Stimulated activated CD8-positive, alpha-beta memory T cell treated with anti-CD3 and anti-CD28 coated beads, Interleukin-15, amount 100 ng/mL, for 1 hour (primary cell): ENCODE measurements at places on chromosomes 1 and 21.

- DNase-seq, result no peak
These were observed 133.4 kb downstream of the DMRTB1 start for GRCh38 chr1:53592521-53592982.

DNA sequence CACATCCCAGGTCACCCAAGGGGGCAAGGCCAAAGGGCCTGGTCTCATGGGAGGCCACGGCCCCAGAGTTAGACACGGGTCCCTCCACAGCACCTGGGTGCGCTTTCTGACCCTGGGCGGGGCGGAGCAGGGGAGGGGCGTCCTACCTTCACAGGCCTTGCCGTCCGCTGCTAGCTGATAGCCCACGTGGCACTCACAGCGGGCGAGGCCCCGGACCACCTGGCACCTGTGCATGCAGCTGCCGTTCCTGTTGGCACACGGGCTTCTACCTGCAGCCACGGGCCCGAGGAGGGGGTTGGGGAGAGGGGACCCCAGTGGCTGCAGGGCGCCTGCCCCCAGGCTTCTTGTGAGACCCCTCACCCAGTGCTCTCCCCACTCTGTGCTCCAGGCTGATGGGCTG is 59.9 kb downstream of the ARHGEF16 start:
- DNase-seq, result no peak

- no peak for DNase-seq
These were observed 4.2 kb upstream of the RSPH1 start for GRCh38 chr21:42500225-42500624.

DNA sequence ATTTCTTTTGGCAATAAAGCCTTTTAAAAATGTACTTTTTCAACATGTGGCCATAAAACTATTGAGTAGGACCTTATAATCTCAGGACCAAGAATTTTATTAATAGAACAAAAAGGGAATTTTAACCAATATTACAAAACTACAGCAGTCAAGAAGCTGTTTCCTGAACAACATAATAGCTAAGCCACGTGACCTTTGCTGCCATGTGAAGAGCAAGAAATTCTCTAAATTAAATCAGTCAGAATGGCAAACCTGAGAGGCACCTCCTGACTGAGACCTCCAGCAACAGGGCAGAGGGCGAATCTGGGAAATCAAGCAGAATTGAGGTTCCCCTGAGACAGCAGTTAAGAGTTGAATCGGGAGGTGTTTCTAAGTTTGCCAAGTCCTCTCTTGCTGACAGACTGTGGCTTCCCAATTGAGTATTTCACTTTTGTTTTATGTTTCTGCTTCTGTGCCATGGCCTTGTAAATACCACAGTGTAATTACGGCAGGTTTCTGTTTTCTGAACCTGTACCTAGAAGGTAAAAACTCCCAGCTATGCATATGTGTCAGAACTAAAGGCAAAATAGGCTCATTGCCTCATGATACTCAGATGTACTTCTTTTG is 358.4 kb downstream of the NTNG1 start:
- no peak for DNase-seq

- no peak for DNase-seq
These were observed 14.2 kb downstream of the WDR4 start for GRCh38 chr21:42864815-42865775.

DNA sequence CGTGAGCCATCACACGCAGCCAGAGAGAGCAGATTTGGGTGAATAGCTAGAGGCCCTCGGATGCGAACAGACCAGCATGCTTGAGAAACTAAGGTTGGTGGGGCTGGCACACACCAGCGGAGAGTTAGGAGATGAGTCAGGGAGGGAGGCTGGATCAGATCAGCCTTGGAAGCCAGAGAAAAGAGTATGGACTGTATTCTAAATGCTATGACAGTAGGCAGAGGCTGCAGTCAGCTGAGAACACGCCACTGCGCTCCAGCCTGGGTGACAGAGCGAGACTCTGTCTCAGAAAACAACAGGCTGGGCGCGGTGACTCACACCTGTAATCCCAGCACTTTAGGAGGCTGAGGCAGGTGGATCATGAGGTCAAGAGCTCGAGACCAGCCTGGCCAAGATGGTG is 4.0 kb upstream of the PLEKHM2 start:
- no peak for DNase-seq

DNA sequence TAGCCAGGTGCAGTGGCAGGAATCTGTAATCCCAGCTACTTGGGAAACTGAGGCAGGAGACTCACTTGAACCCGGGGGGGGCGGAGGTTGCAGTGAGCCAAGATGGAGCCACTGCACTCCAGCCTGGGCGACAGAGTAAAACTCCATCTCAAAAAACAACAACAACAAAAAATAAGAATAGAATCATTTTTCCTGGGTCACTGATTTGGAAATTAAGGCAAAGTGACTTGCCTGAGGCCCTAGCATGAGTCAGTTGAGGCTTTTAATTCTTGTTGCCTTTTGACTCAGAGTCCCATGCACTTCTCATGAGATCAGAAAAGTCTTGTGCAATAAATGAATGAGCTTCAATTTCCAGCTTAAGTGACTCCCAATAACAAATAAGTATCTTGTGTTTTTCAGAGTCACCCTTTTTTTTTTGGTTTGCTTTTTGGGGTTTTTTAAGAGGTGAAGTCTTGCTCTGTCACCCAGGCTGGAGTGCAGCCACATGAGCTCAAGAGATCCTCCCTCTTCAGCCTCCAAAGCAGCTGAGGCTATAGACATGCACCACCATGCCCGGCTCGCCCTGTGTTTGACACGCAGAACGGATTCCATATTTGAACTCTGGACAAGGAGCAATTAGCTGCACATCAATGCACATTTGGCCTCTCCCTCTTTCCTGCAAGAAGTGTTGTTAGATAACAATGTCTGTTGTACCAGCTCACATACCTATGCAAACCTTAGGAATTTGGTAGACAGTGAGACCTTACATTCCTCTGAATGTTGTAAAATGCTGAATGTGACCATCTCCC is 3.4 kb upstream of the PLEKHM2 start:
- DNase-seq, result no peak

- no peak for DNase-seq
These were observed 4.4 kb upstream of the ATXN7L2 start for GRCh38 chr1:109479311-109479710.

- no peak for DNase-seq
These were observed 22.5 kb upstream of the GBP5 start for GRCh38 chr1:89295187-89295586.

DNA sequence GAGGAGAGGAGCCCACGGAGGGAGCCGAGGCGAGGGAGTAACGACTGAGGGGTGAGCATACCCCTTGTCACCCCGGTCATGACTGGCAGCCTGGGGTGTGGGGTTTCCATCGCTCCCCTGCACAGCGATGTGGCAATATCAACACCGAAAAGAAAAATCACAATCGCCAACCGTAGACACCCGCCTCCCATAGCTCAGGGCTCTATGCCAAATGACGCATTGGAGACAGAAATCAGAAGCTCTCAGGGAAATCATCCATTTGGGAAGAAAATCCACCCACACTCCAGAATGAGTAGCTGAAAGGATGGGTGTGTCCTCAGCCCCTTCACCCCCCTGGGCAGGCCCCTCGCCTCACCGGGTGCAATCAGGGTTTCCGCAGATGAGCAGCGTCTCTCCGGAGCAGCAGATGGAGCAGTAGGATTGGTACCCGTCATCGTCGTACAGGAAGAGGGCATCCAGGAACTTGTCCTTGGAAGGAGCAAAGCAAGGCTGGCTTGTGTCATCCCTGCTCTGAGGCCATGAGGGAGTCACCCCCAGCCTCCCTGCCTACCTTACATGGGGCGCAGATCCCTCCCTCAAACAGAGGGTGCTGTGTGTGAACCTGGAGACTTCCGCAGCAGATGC is 2.5 kb downstream of the DNMT3L start:
- no peak for DNase-seq

DNA sequence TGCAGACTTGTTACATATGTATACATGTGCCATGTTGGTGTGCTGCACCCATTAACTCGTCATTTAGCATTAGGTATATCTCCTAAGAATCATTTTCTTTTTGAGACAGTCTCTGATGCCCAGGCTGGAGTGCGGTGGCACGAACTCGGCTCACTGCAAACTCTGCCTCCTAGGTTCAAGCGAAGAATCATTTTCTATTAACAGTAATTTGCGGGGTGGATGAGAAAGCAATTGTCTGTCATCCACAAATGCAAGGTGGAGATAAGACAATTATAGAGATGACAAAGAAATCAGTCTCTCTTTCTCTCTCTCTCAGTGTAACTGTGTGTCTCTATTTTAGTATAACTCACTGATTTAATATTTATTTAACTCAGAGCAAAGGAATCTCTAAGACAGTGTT is 131.0 kb upstream of the KIAA1614 start:
- no peak for DNase-seq

- DNase-seq, result no peak
These were observed 59.0 kb upstream of the EDEM3 start for GRCh38 chr1:184813528-184814089.

DNA sequence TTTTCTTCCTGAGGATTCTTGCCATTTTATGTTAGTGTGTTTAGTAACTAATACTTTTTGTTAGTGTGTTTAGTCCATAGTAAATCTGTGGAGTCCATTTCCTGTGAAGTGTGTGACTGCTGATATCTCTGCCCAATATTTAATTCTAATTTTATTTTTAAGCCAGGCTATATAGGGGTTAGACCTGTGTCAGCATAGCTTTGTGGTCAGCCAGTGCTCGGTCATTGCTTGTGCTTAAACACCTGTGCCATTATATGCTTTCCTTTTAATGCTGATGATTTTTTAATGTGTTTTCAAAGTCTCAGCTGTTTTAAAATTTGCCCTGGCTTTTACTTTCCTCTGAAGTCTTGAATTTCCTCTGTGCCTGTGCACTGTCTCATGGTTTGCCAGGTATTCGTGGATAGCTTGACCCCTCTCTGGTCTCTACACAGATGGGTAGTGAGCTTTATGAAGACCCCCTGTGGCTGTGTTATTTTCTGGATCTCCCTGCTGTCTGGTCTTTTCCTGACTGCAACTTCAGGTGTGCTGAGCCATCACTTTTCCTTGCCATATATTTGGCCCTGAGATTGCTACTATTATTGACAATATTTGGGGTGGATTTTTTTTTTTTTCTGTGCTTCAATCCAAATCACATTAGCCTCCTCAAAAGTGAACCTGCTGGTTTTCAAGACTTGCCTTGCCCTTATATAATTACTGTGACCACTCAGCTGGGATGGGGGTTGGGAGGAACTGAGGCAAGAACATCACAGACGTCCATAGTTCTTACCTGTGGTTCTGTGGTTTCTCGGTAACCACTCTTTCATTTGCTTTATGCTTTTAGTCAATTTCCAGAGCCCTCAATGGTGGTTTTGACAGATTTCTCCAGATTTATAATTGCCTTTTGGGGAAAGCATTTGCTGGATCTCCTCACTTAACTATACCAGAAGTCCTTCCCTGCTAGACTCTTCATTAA is 59.6 kb downstream of the RPS6KC1 start:
- DNase-seq, result no peak

- no peak for DNase-seq
These were observed 85.9 kb downstream of the UROD start for GRCh38 chr1:45097944-45098343.

GRCh38 chr1:36157115-36157903 is 1.3 kb downstream of the MAP7D1 start:
- no peak for DNase-seq

DNA sequence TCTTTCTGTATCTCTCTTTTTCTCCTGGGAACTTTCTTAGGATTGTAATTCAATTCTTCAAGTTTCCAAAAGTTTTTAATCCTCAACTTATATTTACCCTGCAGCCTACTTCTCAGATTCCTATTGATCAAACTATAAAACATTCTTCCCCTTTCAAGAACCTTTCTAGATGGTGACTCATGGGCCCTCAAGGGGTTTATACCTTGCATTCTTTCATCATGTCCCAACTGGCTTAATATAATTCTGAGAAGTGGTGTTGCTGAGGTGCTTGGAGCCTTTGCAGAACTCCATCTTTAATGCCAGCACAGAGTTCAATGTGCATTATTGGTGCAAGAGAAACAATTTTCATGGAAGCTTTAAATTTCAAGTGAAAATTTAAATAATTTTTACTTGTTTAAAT is 273.4 kb downstream of the VAV3 start:
- DNase-seq, result no peak

DNA sequence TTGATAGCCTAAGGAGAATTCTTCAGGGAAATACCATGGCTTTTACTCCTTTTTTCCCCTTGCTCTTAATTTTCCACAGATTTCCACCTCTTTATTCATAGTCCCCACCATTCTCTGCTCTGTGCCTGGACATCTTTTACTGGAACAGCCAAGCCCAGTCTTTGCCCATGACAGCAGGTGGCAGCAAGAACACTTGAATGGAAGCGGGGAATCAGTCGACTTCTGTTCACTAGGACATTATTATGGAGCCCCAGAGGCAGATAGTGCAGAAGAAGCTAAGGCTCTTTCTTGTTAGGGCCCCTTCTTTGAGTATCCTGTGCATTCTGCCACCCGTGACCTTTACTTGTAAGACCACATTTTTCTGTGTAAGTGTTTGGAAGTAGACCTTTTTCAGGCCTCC is 6.3 kb downstream of the OR14I1 start:
- no peak for DNase-seq

- no peak for DNase-seq
These were observed 160.8 kb downstream of the VAV3 start for GRCh38 chr1:107804134-107804533.

GRCh38 chr1:237186675-237187074 is 144.7 kb downstream of the RYR2 start:
- no peak for DNase-seq

DNA sequence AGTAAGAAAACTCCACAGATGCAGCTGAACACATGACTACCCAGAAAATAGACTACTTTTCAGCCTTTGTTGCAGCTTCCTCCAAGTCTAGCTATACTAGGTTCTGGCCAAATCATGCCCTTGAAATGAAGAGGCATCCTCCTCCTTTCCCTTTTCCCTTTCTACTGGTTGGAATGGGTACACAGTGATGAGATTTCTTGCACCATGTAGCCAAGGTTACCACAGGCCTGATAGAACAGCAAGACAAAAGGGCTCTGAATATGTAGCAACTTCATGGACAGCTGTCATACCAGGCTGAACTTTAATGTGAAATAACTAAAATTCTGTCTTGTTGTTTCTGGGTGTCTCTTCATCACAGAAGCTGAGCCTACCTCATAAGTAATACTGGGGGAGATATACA is 146.5 kb downstream of the PDE4B start:
- DNase-seq, result no peak

DNA sequence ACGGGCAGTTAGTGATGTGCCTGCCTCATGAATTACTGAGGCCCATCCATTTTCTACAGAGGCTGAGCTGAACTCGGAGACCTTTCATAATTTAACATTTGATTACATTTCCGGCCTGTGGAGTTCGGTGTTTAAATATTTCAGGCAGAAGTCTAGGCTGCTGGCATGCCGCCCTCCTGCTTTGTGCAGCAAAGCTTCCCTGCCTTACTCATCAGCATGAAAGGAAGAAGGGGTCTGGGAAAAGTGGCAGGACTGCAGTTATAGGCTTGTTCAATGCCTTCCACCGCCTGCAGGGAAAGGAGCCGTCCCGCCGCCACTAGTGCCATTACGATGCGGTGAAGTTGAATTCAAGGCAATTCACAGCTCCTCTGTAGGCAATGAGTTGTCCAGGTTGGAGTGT is 527.9 kb downstream of the NPHP4 start:
- no peak for DNase-seq

GRCh38 chr1:7912743-7913557 is 27.7 kb downstream of the TNFRSF9 start:
- DNase-seq, result no peak
